ENCODE measurements at places on chromosomes 4 and X.

DNA sequence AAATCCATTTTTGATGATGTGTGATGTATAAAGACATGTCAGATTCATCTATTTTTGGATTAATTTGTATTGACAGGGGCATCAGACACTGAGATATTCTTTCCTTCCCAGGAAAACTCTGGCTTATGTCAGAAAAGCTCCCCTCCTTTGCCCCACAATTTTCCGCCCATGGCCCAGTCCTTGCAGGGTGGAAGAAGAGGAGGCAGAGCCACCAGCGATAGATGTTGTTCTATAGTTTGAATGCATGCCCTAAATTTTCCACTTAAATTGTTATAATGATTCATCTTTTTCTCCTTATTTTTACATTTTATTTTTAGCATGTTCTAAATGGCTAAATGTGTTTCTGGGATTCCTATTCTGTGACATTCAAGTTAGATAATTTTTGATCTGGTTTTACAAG lies 149.3 kb downstream of the ARAP2 start:
- DNase-seq, result no peak

GRCh38 chr4:139633661-139634060 lies 32.0 kb upstream of the MGST2 start:
- peak; percentile 54 for DNase-seq

GRCh38 chrX:115297189-115297588 lies 7.7 kb downstream of the LUZP4 start:
- DNase-seq, result no peak

DNA sequence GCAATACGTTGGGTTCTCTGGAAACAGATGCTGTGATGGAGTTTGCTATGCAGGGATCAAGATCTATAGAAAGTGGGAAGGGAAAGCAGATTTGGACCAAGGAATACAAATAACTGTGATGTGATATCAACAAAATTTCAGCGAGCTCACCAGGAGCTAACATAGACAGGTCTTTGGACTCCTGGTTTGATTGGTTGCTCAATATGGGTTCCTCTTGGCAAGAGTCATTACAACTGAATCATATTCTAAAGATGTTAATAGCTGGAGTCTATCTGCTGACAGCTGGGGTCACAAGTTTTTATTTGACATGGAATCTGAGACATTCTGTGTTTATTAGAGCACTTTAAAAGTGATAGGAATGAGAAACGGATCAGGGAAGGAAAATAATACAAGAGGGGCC lies 637.6 kb upstream of the GNPDA2 start:
- DNase-seq, result no peak

DNA sequence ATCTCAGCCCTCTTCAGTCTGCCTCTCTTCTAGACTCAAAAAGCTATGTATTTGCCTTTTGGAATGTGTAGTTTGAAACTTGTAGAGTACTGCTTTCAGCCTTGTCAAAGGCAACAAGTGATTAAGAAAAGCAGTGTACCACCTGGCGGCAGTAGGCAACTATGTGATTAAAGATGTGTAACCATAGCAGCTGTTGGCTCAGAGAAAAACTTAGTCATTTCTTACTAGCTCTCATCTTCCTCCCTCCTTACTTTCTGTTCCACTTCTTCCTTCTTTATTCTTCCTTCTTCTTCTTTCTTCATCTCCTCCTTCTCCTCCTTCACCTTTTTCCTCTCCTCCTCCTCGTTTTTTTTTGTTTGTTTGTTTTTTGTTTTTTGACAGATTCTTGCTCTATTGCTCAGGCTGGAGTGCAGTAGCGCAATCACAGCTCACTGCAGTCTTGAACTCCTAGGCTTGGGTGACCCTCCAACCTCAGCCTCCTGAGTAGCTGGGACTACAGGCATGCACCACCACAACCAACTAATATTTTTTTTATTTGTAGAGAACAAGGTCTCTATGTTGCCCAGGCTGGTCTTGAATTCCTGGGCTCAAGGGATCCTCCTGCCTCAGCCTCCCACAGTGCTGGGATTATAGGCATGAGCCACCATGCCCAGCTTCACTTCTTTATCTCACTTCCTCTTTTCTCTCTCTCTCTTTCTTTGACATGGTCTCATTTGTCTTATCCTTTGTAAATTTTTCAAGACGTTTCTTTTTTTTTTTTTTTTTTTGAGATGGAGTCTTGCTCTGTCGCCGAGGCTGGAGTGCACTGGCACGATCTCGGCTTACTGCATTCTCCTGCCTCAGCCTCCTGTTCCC lies 32.6 kb downstream of the ABHD18 start:
- no peak for DNase-seq

GRCh38 chr4:81806485-81806884 lies 334.8 kb upstream of the RASGEF1B start:
- DNase-seq, result no peak

DNA sequence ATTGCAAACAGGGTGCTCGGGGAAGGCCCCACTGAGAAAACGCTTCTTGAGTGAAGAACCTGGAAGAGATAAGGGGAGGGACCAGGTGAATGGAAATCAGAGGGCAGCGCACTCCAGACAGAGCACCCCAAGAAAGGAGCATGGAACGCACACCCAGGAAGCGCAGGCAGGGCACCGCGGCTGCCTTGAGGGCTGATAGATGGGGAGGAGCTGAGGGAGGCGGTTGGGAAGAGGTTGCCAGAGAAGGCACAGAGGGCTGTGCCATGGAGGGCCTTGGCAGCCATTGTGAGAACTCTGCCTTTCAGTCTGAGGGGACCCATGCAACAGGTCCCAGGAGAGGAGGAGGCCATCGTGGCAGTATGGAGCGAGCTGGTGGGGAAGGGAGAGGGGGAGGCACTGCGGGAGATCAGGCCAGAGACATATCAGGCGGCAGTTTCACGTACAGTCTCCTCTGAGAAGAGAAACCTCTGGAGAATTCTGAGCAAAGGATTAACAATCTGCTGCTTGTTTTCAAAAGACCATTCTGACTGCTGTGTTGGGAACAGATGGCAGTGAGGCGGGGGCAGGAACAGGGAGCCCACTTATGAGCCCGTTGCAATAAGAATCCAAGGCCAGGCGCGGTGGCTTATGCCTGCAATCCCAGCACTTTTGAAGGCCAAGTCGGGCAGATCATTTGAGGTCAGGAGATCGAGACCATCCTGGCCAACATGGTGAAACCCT lies 83.7 kb downstream of the PCYT1B start:
- DNase-seq, result no peak

DNA sequence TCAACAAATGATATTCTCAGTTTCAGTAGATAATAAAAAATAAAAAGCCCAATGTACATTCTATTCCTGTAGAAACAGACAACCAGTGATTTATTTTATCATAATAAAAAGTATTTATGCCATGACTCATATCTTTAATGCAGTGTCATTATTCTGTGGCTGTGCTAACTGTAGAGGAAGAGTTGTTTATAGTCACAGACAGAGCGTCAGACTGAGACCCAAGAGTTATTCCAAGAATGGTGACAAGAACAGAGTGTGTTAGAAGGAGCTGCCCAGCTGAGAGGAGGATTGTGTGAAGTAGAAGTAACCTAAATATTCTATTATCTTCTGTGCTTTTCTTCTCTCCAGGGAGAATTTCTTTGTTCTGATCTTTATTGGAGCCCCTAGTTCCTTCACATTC lies 210.7 kb downstream of the PPP1R2C start:
- DNase-seq, result no peak

- DNase-seq, result no peak
These were observed 419.1 kb downstream of the TMA16 start for GRCh38 chr4:163913571-163913970.

DNA sequence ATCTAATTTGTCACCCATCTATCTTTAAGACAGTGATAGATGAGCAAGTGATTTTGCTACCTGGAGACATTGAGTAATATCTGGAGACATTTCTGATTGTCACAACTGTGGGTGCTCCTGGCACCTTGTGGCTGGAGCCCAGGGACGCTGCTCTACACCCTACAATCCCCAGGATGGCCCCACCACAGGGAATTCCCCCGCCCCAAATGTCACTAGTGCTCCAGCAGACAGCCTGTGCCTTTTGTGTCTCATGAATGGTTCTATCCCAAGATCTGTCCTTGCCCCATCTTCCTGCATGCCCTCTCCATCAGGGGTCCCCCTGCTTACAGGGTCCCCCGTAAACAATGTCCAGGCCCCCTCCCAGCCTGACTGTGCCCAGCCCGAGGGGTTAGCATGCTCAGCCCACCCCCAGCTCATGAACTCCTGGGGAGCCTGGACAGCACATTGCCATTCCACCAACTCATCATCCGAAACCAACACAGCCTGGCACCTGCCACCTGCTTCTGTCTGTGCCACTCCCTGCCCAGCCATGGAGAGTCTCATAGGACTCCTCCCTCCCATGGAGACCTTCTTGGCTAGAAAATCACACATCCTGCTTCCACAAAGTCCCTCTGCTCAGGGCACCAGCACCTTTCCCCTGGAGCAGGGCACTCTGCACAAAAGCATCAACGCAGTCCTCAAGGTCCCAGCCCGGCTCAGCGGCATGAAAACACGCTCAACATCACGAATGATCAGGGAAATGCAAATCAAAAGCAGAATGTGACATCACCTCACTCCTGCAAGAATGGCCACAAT lies 5.7 kb downstream of the P2RY8 start:
- DNase-seq, result no peak

DNA sequence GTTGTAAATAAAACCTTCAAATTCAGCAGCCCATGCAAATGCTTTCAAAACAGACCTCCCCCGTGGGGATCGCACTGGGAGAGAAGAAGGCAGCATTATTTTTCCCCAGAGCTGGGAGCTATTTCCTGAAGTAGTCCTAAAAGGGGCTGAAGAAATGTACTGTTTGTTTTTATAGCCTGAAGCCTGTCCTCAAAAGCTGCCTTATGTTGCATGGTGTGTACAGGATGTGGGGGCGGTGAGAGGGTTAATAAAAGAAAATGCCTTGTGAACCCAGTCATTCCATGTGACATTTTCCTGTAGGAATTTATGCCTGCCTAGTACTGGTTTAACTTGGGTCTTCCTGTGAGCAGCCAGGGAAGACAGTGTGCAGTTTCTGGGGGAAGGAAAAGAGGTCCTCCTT lies 144.1 kb downstream of the SOWAHB start:
- no peak for DNase-seq

All from NCI-H1436 (cell line).